ENCODE measurements at places on chromosomes 1 and 21. TPM values are rescaled to one million over a fixed set of nuclear protein-coding genes. Genes with fewer than 3 reads are reported as not detected.
A peak's percentile ranks its signal among the peaks of the same experiment; 100 is the strongest.

DNA sequence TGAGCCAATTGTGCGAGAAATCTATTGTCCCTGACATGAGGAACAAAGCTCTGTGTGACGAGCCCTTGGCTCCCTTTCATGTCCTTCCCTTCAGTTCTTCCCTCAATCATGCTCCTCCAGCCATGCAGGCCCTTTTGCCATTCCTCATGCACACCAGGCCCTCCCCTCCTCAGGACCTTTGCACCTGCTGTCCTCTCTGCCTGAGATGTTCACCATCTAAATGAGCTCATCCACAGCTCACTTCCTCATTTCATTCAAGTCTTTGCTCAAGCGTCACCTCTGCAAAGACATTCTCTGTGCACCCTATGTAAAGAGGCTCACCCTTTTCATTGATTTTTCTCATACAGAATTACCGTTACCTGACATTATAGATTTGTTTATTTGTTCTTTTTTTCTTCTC, 43.7 kb downstream of the C8B start:
- DNase-seq: no peak
- no peaks in the 10 kb centered on the region for H3K36me3 ChIP-seq
- H3K27ac ChIP-seq: no peak overlapping the region
- no peaks in the 10 kb centered on the region for H3K4me1 ChIP-seq
- H3K27me3 ChIP-seq: no peaks in the 10 kb centered on the region

GRCh38 chr1:206674745-206675175, 9.9 kb upstream of the MAPKAPK2 start:
- peak overlapping the region; percentile 43 for H3K27ac ChIP-seq
- H3K36me3 ChIP-seq: no peaks in the 10 kb centered on the region
- no peak overlapping the region for H3K4me3 ChIP-seq
- peaks cover 3% of the 10 kb centered on the region for H3K4me1 ChIP-seq
- no peaks in the 10 kb centered on the region for H3K27me3 ChIP-seq
- DNase-seq: peak; percentile 72

DNA sequence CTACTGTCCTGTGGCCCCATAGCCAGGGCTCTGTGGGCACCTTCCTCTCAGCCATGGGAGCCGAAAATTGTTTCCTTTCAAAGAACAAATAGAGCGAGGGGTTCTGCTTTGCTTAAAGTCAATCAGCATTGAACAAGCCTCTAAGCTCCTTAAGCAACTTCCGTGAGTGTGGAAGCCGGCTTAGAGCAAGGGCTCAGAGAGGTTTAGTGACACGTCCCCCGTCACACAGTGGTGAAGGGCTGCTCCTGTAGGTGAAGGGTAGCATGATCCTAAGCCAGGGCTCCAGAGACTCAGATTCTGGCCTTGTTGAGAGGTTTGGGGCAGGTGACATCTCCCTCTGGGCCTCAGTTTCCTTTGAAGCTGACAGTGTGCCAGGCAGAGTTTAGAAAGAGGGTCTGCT, 94.0 kb upstream of the WNT4 start:
- no peaks in the 10 kb centered on the region for H3K27me3 ChIP-seq
- no peaks in the 10 kb centered on the region for H3K36me3 ChIP-seq
- H3K4me1 ChIP-seq: no peaks in the 10 kb centered on the region
- DNase-seq: no peak
- H3K4me3 ChIP-seq: no peak overlapping the region

CMPK1 gene
- 254 TPM for total RNA-seq

Data from colonic mucosa (tissue), 4 donors.